ENCODE measurements at places on chromosomes 7 and 10. TPM values are rescaled to one million over a fixed set of nuclear protein-coding genes. Genes with fewer than 3 reads are reported as not detected.

Gene TYW1B
- total RNA-seq: 3.2 TPM

GRCh38 chr7:45944058-45944457 lies 23.0 kb upstream of the IGFBP3 start:
- DNase-seq: no peak

- DNase-seq: no peak
These were observed 84.5 kb upstream of the ETV1 start for GRCh38 chr7:14073988-14074387.

- no peak for DNase-seq
These were observed 79.2 kb downstream of the NKX6-2 start for GRCh38 chr10:132706701-132707100.

DNA sequence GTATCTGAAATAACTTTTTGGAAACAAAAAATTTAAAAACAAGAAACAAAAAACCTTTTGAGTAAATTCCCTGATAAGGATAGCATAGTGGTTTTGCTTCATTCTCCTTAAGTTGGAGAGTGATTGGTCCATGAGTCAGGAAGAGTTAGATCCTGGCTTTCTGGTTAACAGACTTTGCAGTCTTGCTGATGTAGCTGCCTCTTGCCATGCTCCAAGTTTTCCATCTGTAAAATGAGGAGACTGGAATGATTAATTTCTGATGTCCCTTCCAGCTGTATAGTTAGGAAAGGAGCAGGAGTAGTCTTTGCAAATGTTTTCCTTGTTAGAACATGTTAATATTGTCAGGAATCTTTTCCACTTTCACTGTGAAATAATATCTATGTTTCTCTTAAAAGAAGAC lies 266.6 kb downstream of the DNAJB9 start:
- DNase-seq: no peak

Gene CLEC2L
- total RNA-seq: not detected

Gene SLC16A12
- total RNA-seq: not detected

DNA sequence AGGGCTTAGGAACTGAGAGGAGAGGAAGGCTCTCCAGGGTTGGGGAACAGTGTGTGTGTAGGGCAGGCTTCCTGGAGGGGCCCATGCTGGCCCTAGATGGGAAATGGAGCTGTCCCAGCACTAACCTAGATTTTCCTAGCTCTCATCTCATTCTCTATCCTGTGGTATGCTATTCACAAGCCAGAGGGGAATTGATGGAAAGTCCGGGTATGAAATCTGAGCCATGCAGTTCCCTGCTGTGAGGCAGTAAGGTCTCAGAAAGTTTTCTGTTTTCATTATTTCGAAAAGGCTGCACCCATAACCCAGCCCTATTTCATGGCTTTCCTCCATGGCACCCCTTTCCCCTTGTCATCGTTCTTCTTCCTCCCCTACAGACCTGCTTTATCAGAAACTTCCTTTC lies 220.3 kb downstream of the RPS24 start:
- DNase-seq: no peak

GRCh38 chr7:134799377-134799776 lies 19.9 kb downstream of the CALD1 start:
- DNase-seq: no peak
